Mesenchymal stem cell (in vitro differentiated cells and primary cell): ENCODE measurements at places on chromosomes 2 and 18.

DNA sequence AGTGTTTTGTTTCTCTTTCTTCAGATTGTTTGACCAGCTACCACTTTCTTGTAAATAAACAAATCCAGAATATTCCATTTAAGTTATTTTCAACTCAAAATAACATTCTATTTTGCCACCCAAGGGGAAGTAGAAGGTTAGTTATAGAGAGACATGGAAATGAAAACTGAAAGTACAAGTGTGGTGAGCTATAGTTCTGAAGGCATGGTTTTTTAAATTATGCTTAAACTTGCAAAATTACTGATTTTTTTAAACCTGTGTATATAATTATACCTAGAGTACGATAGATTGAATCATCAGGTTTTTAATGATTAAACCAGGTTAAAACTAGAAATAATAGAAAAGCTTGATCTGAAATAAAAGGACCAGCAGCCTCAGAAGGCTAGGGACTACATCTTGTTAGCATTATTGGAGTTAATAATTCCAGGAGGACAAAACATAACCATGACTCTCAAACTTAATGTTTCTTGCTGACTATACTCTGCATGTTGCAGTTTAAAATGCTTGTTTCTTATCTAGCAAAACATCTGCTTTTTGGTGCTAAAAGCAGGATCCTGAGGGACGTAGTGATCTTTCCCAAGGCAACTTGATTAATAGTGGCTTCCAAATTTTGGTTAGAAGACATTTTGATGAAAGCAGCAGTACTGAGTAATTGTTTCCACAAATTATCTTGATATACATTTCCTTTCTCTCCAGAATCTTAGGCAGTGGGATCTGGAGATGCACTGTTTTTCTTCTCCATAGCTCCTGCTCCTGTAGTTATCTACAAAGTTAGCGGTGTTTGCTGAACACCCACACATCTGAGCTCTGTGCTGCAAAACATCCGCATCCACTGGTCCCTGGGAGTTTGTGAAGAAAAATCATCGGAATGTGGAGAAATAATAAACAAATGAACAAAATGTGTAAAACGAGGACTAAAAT lies 327.2 kb upstream of the PKDCC start:
- peak; percentile 5 for DNase-seq

- no peak for DNase-seq
Measured at GRCh38 chr2:236289766-236290462, 25.7 kb upstream of the ASB18 start.

DNA sequence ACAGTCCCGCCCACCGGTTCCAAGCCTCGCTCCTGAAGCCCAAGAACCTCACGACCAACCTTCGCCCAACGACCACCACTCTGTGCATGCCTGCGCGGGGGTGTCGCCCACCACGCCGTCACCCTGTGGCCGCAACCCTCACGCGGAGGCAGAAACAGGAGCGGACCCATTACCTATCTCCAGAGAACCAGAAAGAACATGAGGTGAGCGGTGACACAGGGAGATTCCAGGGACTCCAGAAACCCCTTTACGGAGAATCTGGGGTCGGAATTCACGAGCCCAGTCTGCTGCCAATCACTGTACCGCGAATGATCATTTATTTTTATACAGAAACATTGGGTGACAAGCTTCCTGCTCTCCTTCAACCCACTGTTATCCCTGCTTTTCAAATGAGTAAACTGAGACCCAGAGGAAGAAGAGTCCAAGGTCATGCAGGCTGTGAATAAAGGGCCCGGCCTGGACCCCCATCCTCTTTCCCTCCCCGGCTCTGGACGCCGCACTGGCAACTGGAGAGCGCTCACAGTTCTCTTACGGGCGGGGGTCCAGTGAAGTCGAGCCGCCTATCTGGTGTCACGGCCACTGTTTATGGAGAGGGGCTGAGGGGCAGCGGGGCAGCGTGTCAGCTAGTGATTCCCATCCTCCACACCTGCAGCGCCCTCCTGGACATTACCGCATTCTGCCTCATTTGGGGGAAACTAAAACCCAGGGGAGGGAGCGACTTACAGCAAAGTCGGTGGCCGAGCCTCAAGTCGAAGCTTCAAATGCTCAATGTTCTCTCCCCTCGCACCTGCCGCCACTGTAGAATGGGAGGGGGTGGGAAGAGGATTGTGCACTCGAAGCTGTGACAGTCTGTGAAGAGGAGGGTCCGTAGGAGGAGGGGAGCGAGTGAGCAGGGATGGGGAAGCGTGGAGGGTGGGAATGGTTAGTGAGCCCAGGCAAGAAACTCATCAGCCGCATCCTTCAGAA lies 723 bp upstream of the SLC30A3 start:
- no peak for DNase-seq

DNA sequence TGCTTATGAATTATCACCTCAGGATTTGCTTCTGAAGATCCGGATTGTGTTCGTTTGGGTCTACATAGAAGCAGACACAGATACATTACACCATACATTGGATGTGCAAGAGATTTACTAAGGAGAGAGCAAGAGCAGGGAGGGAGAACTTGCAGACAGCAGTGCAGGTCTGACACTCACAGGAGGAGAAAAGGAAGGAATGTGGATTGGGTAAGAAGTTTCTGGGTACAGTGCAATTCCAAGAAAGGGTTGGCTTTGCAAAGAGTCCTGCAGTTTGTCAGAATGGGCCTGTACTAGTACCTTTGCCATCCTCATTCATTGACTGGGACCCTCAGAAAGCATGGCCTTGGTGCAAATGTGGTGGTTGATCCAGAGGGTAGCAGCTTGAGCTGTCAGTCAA lies 4.8 kb upstream of the THOC1 start:
- DNase-seq: no peak

GRCh38 chr2:105571445-105571987 lies 172.7 kb upstream of the FHL2 start:
- no peak for DNase-seq

GRCh38 chr2:2233171-2233826 lies 97.8 kb downstream of the MYT1L start:
- DNase-seq: no peak
